ENCODE measurements at places on chromosomes 3 and 15. TPM values are rescaled to one million over a fixed set of nuclear protein-coding genes. Genes with fewer than 3 reads are reported as not detected.

DNA sequence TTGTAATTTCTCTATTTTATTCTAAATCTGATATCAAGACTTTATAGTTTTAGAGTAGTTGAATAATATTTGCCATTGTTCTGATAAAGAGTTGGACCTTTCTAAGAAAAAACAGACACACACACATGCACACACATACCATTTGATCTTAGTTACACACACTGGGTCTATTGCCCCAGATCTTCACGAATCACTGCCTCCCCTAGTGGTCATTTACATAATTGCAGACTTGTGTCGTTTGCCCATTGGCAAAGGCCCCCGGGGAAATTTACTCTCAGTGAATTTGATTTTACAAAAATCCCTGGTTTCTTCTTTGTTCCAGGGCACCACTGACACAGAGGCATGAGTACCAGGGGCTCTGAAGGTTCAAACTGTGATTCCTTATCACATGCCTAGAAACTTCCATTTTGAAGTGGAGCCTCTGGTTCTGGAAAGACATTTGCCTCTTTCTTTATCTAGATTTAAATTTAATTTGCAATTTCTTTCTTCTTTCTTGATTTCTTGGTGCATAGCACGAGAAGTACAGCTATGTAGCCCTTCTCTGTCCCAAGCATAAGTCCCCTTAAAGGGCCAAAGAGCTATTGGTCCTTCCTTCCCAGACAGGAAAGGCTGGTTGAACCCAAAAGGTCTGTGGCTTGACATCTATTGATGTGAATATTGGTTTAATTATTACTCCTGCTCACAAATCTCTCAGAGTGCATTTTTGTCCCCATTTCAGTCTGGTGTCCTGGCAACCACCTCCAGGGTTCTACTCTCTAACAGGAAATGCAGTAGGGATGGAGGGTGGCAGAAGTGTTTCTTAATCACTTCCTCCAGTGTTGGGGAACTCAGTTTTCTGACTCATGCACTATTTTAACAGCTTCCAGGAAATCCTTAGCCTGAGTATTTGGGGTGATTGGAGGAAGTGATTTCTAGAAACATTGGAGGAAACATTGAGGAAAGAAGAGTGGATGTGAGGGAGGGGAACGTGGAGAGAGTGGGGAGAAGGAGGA, 32.4 kb upstream of the SLC6A11 start:
- no peak overlapping the region for H3K4me3 ChIP-seq
- no peaks in the 10 kb centered on the region for H3K36me3 ChIP-seq
- peak; percentile 50 for DNase-seq
- no peak overlapping the region for H3K27ac ChIP-seq
- H3K27me3 ChIP-seq = peaks cover 23% of the 10 kb centered on the region

DNA sequence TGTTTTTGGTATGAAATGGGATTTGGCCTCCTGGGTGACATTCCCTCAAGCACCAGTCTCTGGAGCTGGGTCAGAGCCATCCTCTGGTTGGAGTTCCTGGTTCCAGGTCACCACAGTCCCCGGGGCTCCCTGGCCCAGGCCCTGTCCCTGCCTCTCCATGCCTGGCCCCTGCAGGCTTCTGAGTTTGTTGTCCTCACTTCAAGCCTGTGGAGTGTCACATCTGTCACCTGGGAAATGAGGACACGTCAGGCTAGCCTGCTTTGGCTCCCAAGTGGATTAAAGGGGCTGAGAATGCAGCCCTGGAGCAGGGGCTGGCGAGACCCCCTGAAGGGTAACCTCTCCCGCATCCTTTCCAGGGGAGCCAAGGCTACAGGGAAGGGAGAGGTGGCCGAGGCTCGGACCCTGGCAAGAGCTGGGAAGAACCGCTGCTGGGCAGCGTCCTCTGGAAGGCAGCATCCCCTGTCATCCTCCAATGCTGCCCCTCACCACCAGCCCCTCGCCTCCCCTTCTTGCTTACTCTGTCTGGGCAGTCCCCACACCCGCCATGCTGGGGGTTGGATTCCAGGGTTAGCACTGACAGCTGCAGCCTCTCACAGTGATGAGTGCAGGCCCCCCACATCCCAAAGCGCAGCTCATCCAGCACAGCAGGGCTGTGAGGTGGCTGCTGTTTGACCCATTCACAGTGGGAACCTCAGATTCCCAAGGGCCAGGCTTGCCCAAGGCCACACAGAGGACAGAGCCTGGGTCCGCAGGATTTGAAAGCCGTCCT, 75.5 kb upstream of the IQSEC1 start:
- DNase-seq = no peak
- no peaks in the 10 kb centered on the region for H3K27me3 ChIP-seq
- peaks cover 12% of the 10 kb centered on the region for H3K4me1 ChIP-seq
- H3K27ac ChIP-seq = peak overlapping the region; percentile 19
- no peak overlapping the region for H3K4me3 ChIP-seq
- peaks cover 4% of the 10 kb centered on the region for H3K36me3 ChIP-seq

GRCh38 chr15:69893086-69893485, 204.6 kb downstream of the TLE3 start:
- no peaks in the 10 kb centered on the region for H3K4me1 ChIP-seq
- H3K36me3 ChIP-seq = no peaks in the 10 kb centered on the region
- DNase-seq = no peak
- no peak overlapping the region for H3K27ac ChIP-seq
- H3K4me3 ChIP-seq = no peak overlapping the region

DNA sequence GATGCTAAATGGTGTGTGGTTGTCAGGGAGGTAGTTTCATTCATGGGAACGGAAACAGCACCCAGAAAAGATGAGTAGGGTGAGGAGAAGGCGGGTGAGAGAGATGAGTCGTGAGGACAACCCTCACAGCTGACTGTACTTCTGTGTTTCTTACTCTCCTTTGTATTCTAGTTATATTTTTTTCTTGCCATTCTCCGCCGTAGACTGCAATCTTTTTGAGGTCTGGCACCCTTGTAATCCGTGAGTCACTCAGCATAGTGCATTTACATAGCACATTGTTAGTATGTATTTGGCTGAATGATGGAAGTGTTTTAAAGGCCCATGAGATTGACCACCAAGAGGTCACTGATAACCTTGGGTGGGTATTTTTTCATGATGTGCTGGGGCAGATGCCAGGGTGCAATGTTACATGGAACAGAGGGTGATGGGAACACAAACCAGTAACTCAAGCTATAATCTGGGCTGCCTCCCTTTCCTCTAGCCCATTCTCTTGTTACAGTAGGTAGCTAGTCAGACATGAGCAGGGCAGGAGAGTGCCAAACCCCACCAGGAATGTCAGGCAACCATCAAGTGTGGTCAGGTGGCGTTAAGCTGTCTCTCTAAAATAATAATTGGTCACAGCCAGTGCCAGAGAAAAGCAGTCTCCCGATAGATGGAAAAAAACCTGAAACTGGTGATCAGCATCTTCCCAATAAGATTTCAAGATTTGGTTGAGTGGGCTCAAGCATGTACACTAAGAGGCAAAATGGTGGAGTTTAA, 18.8 kb upstream of the DGKG start:
- H3K36me3 ChIP-seq = no peaks in the 10 kb centered on the region
- H3K27me3 ChIP-seq = peaks cover 2% of the 10 kb centered on the region
- no peak for DNase-seq
- H3K4me1 ChIP-seq = peaks cover 3% of the 10 kb centered on the region

- H3K4me3 ChIP-seq = no peak overlapping the region
- H3K27ac ChIP-seq = no peak overlapping the region
- no peak for DNase-seq
- no peaks in the 10 kb centered on the region for H3K36me3 ChIP-seq
- H3K4me1 ChIP-seq = no peaks in the 10 kb centered on the region
Measured at GRCh38 chr3:131907796-131908195, 127.0 kb downstream of the CPNE4 start.

DNA sequence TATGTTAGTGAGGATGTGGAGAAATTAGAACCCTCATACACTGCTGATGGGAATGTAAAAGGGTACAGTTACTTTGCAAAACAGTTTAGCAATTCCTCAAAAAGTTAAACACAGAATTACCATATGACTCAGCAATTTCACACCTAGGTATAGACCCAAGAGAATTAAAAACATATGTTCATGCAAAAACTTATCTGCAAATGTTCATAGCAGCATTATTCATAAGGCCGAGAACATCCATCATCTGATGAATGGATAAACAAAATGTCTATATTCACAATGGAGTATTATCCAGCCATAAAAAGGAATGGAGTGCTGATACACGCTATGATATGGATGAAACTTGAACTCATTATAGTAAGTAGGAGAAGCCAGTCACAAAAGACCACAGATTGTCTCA, 10.3 kb downstream of the SEC13 start:
- H3K4me3 ChIP-seq = no peak overlapping the region
- peaks cover 1% of the 10 kb centered on the region for H3K4me1 ChIP-seq
- no peaks in the 10 kb centered on the region for H3K27me3 ChIP-seq
- DNase-seq = no peak
- peaks cover 56% of the 10 kb centered on the region for H3K36me3 ChIP-seq
- H3K27ac ChIP-seq = no peak overlapping the region

DNA sequence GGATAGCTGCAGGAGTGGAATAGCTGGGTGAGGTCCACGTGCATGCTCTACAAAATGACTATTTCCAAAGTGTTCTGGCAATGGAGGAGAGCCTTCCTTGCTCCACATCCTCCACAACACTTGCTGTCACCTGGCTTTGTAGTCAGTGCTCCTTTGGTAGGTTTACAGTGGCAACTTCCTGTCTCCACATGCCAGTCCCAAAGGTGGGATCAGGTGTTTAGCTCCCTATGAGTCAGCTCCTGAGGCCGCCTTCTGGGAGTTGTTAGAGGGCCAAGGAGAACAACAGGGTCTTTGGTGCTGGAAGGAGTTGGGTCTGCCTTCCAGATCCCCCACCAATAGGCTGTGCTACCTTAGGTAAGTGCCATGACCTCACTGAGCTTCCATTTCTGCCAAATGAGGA, 15.3 kb upstream of the LIMD1 start:
- H3K27me3 ChIP-seq = peaks cover 11% of the 10 kb centered on the region
- peaks cover 8% of the 10 kb centered on the region for H3K4me1 ChIP-seq
- no peak overlapping the region for H3K4me3 ChIP-seq

GRCh38 chr15:34719695-34720094, 35.1 kb downstream of the GJD2 start:
- no peaks in the 10 kb centered on the region for H3K36me3 ChIP-seq
- no peak overlapping the region for H3K27ac ChIP-seq
- H3K4me1 ChIP-seq = no peaks in the 10 kb centered on the region
- H3K4me3 ChIP-seq = no peak overlapping the region

DNA sequence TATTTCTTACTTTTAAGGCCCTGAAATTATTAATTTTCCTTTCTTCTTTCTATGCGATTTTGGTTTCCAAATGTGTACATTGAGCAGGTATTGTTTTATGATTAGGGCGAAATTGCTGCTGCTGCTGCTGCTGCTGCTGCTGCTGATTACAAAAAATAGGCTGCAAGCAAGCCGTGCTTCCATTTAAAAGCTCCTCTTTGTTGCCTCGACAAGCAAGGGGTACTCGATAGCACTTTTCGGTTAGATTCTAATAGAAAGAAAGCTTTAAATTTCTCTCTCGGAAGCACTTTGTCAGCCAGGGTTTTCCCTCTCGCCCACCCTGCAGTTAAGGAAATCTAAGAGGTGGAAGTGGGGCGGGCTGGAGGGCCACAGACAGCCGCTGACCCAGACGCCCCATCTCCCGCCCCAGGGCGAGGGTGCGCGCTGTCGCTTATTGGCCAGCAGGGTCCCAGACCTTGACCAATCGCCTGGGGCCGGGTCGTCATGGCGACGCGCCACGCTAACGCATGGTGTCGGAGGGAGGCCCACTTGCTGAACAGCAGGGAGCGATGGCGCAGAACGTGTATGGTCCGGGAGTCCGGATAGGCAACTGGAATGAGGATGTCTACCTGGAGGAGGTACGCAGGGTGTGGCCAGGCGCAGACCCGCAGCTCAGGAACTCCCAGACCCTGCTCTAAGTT, at the start of gene CFAP161:
TSS of gene CFAP161 (plus strand) at position 489 of the 680 bp plus-strand sequence. CDS start at position 549, 60 bp downstream.
- no peaks in the 10 kb centered on the region for H3K4me1 ChIP-seq
- no peak within 1 kb of the TSS for H3K27ac ChIP-seq
- DNase-seq = no peak
- H3K27me3 ChIP-seq = peaks cover 73% of the 10 kb centered on the region
- H3K36me3 ChIP-seq = no peaks in the 10 kb centered on the region

DNA sequence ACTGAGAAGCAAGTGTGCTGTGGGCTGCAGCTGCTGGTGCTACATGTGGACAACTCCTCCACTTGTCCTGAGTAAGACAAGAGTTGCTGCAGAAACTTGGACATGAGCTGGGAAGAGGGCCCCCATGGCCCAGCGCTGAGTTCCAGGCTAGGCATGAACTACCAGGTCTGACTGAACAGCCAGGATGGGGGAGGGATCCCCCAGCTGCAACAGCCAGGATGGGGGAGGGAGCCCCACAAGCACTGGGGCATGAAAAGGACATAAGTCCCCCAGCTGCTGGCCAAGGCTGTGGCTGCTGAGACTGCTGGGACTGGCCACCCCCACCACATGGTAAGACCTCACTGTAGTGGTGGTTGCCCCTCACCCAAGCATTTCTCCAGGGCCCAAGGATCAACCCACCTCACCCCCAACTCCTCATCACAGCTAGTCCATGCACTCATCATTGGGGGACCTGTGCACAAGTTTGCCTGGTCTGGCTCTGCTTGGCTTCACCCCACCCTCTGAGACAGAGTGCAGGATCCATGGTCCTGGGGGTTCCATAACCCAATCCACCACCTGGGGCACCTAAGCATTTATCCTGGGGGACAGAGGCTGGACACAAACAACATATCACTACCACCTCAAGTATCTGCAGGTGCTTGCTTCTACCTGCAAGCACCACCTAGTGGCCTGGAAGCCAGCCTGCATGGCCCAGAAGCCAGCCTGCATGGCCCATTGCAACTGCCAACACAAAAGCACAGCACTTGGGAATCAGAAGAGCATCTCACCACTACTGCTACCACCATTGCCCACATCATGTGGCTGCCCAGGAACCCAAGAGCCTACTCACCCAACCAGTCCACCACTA, 84.5 kb upstream of the STT3B start:
- no peaks in the 10 kb centered on the region for H3K27me3 ChIP-seq
- peaks cover 17% of the 10 kb centered on the region for H3K36me3 ChIP-seq
- H3K4me3 ChIP-seq = no peak overlapping the region
- H3K4me1 ChIP-seq = peaks cover 25% of the 10 kb centered on the region
- peak; percentile 28 for DNase-seq

Gene CPLX3
- 0.12 TPM for total RNA-seq

Gene PPP2R3A
- total RNA-seq = 0.04 TPM

Gene NLGN1
- not detected for total RNA-seq

Gene C3orf52
- total RNA-seq = 9.2 TPM
